ENCODE measurements at places on chromosomes 13 and 19.

- peak; percentile 58 for DNase-seq
Observed at GRCh38 chr19:45767881-45768654, 984 bp downstream of the SIX5 start.

DNA sequence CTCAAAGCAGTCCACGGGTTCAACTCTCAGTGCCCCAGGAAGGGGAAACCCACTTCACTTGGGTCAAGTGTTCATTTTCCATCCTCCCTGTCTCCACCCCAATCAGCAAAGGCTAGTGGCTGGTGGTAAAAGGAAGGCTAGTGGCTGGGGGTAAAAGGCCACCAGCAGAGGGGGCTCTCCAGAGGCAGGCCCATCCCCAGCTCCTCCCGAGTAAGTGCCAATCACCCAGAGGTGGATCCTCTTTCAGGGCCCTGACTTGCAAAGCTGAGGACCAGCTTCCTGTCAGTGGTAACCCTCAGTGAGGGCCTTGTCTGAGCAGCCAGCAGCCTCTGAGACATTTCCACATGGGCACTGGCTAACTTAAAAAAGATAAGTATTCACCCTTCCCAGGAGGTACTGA lies 22.0 kb upstream of the TPT1 start:
- DNase-seq, result no peak

DNA sequence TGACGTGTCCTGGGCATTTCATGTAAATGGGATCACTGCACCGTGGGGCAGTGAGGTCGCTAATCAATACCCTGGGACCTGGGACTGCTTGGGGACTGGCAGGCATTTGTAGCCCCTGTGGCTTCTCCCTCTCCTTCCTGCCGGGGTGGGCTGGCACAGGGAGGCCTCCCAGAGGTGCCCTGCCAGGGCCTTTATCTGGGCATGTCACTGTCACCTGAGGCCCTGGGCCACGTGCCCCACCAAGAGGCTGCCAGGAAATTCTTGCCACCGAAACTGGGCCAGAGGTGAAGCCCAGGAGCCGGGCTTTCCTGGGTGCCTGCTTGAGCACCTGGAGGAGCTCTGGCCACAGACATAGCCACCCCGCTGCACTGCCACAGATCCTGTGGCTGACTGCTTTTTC lies 1.8 kb upstream of the NMRK2 start:
- no peak for DNase-seq

DNA sequence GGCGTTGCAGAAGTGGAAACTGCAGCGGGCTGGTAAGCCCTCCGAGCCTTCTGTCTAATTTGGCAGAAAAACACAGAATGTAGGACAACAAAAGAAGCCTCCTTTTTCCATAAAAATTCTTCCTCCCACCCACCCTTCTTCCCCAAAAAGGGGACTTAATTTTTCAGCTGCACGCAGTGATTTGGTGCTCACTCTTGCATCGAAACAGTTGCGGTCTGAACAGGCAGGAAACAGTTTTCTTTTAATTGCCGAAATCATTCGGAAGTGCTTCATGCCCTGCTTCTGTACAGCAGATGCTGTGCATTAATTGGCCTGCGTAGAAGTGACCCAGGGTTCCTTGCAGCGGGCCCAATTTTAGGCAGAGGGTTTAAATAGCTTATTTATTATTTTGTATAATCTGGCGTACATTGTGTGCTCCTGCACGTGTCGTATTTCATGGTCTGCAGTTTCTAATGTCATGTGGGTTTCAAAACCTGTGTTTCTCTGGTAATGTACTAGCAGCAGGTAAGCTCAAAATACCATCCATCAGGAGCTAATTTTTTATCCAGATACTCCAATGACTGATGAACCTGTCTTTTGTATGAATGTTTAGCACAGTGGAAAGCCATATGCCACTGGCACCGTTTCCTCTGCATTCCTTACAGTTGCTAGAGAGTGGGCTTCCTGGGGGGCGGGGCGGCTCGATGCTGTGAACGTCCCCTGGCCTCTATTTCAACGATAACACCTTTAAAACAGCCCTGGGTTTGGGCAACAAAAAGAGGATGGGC lies 66.6 kb downstream of the GGACT start:
- DNase-seq, result no peak

DNA sequence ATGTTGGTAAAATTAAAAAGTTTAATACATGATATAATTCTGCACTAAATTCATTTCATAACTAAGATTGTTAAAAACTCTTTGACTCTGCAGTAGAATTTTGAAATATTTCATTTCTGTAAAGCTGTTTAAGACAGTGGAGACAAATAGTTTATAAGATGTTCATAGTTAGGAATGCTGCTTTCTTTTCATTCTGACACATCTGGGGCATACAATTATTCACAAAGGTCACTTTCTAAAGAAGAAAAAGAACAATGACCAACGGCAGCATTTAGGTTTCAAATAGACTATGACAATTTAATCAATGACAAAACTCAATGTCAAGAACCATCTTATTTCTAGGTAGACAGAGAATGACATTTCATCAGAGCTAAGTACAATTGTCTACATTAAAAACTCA lies 1422.1 kb downstream of the PCDH9 start:
- no peak for DNase-seq

DNA sequence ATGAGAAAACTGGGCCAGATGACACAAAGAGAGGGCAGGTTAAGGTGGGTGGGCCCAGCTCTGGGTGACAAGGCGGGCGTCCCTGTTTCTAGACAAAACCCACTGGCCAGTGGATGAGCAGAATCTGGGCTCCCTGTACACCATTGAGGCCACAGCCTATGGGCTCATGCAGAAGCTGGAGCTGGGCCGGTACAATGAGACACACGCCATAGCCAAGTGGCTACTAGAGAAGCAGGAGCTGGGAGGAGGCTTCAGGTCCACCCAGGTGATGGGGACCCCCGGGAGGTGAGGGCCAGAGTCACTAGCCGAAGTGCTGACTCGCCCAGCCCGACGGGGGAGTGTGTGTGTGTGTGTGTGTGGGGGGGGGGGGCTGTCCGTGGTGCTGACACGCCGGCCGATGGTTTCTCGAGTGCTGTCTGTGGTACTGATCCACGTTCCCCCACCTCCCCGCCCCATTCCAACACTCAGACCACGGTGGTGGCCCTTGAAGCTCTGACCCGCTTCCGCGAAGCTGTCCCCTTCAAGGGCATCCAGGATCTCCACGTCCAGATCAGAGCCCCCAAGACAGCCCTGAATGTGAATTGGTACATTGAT lies 24.3 kb upstream of the SHFL start:
- DNase-seq, result no peak

- DNase-seq, result peak; percentile 49
Observed at GRCh38 chr19:49331616-49332055, 3.6 kb upstream of the CD37 start.

DNA sequence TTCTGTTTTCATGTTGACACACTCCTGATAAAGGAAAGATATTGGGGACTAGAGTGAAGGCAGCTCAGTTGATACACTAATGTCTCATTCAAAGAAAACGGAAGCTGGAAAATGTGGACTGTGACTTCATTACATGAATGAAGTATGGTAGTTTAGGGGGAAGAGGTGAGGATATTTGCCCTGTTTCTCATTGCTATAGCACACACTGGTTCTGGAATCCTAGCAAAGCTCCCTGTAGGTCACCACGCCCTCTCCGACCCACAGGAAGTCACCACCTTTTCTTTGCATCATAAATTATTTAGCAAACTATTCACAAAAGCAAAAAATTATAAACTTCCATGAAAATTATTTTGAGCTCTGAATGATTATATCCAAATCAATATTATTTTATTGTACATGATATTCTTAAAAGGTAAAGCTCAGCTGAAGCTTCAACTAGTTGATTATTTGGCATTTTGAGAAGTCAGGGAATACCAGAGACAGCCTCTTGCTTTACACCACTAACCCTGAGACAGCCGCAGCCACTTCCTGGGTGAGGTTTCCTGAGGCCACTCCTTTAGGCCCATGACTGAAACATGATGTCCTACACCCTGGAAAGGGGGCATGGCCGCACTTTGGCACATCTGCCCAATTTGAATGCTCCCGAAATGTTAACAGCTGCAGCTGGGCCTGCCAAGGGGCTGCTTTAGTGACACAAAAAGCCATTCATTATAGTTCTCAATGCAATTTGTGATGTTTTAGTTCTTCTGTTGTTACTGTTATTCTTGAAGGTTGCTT lies 50.0 kb upstream of the WDFY2 start:
- peak; percentile 61 for DNase-seq

DNA sequence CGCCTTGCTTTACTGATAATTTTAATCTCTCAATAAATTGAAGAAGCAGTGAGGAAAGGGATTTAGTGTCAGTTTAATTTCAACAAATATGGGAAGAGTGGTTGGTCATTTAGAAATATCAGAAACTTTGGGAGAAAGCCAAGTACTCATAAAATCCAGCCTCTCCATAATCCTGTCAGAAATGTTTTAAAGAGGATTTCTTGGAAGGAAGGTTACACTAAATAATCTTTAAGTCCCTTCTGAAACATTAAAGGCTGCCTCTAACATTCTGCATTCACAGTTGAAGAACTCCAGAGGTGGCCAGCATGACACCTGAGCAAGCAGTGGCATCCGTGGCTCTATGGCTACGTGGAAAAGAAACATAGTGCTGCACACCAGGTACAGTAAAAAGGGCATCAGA lies 378.5 kb downstream of the ENOX1 start:
- DNase-seq, result no peak

DNA sequence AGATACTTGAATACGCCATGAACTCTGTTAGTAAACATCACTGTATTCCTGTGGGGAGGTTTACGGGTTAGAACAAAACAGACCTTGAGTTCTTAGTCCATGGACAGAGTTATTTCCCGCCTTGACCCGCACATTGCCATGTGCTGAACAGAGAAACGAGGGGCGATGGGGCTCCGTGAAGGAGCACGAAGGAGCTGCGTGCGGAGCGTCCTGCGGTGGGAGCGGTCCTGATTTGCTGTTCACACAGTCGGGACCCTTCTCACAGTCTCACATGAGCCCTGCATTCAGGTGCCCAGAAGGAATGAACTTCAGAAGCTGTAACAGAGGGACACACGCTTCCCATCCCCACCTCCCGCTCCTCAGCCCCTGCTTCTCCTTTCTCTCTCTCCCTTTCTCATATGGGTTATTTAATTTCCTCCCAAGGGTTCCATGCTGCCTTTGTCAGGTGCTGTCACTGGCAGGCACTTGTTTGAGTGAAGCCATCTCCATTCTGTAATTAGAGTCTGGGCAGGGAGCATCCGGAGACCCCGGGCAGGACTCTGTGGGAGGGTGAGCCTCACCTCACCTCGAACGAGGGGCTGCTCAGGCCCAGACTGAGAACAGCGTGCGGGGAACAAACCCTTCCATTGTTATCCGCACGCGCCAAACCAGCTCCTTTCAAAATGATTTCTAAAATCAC lies 76.9 kb downstream of the TEX29 start:
- DNase-seq, result no peak

DNA sequence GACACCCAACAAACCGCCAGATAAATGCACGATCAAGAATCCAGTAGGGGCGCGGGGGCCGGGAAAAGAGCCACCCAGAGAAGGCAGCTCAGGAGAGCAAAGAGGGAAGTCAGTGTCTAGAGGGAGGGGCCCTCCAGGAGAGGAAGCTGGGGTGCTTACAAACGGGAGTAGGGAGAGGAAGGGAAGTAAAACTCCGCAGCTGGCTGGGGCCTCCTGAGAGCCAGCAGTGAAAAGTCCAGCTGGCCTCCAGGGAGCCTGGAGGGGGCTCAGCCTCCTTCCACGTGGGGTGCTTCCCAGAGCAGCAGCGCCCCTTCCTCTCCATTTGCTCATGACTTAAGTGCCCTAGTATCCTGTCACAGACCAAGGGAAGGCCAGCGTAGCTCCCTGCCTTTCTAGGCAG lies 51.8 kb downstream of the TMED1 start:
- DNase-seq, result no peak

- DNase-seq, result no peak
Observed at GRCh38 chr13:43019811-43020210, 3.6 kb upstream of the DNAJC15 start.

DNA sequence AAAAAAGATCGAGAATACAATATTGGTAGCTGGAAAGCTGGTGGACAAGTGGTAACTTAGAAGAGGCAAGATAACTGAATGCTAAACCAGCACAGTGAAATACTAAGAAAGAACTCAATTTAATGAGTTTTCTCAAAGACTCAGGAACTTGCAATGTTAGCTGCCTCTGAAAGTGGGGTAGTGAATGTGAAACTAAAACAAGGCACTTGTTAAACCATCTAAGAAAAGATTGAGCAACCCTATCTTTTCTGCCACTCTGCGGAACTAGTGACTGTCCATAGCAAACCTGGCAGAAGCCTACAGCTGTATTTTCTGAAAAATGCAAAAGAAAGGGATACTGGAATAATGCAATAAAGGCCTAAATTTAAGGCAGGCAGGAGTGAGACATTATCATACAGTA lies 1574.4 kb upstream of the PRR20A start:
- DNase-seq, result no peak

- DNase-seq, result no peak
Observed at GRCh38 chr13:42617221-42617620, 43.3 kb downstream of the TNFSF11 start.

- no peak for DNase-seq
Observed at GRCh38 chr13:113161433-113161832, 3.0 kb downstream of the PROZ start.

GRCh38 chr19:4600082-4600481 lies 39.2 kb upstream of the TNFAIP8L1 start:
- no peak for DNase-seq

DNA sequence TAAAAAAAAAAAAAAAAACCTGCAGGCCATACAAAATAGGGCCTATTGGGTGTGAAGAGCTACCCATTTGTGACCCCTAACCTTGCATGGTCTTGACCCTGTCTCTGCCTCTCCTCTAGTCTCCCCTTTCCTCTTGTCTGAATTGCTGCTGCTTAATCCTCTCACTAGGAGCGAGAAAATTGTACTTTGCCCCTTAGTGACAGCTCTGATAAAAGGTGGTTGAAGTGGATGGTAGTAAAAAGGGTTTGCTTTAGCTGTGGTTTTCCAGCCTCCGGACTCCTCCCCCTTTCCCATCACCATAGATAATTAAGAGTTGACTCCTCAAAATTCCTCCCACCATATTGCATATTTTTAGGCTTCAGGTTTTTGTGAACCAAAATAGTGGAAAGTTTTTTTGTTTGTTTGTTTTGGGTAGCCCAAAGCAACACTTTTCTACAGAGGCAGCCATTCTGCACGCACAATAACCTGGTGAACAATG lies 23.5 kb downstream of the ACTN4 start:
- DNase-seq, result no peak

- no peak for DNase-seq
Observed at GRCh38 chr13:93413972-93414717, 187.5 kb downstream of the GPC6 start.

Measured in stimulated activated naive CD8-positive, alpha-beta T cell treated with anti-CD3 and anti-CD28 coated beads, Interleukin-15, Interleukin-2, amounts not matched to agents 100 U/mL and 50 U/mL, for 24 hours (primary cell).